ENCODE measurements at places on chromosomes 5 and 9.
A peak's percentile ranks its signal among the peaks of the same experiment; 100 is the strongest.

- no peak for DNase-seq
These were observed 74.5 kb downstream of the PTCD2 start for GRCh38 chr5:72394688-72395087.

DNA sequence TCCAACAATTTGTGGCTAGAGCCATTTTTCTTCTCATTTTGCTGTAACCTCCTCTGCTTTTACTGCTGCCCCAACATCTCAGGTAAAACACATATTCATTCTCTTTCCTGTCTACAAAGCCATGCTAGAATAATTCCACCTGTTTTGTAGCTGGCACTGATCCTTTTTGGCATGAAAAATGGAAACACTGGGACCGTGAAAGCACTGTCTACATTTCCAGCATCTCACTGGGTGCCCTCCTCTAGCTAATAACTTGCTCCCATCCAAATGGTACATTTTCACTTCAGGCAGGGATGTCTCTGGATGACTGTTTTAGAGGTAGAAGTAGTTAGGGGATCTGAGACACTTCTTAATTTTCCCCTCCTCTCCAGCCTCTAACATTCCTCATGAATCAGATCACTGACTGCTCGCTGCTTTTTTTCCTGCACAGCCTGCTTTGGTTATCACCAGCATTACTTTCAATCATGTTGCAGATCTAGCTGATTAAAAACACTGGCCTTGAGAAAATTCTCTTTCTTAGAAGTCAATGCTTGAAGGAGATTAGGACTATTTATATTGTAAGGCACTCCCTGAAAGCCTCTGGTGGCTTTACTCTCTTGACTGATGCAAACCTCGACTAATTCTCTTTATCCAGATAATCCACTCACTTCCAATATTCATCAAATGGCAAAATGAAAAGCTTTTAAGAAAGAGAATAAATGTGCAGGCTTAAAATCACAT, 1312.6 kb upstream of the DMAC1 start:
- DNase-seq: no peak

GRCh38 chr5:156497804-156498208, 170.8 kb downstream of the SGCD start:
- peak; percentile 19 for DNase-seq

DNA sequence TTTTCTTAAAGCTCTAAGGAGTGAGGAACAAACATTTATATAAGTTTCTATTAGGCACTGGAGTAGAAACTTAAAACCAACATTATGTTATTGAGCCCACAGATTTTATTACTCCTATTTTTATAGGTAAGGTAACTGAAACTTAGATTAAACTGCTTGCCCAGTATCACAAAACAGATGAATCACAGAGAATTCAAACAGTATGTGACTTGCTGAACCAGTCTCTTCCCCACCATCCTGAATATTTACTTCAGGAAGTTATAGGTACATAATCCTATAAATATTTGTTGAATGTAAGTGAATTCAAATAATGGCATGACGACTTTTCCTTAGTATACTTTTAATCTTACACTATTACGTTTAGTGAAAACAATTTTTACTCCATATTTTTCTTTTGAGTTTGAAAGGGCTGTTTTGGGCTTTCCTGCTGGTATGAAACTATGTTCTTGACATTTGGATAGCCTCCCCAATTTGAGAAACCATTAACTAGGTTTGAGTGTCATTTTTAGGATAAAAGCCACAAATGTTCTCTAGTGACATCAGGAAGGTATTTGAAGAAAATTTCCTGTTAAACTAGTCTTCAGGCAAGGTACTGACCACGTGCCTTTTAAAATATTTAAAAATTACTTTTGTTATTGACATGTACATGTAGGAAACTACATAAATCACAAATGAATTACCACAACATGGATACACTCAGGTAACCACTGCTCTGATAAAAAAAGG, 39.3 kb downstream of the PRRC1 start:
- no peak for DNase-seq

GRCh38 chr5:80034962-80035821, at the start of gene THBS4:
Gene THBS4, plus strand, starts transcription at chr5:80035348. Its CDS starts 190 bp downstream, at chr5:80035538.
- no peak for DNase-seq

DNA sequence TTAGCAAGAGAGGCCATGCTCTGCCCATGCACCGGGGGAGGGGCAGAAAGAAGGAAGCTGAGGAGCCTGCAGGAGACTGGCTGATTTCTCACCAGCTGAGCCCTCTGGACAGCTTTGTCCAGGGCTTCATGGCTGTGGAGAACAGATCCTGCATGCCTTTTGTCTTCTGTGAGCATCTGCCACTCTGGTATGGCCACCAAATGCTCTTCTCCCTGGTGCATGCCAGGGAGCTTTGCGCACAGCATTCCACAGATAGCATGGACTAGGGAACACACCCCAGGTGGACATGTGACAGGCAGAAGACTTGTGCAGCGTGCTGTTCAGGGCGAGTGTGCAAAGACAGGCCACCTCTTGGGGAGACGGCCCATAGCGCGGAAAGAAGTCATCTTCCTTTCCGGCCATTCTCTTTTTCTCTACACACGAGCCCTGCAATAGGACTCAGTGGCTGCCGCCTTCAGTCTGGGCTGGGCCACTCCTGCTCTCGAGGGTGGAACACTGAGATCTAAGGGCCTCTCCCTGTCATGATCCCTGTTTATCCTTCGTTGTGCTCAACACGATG, 56.7 kb downstream of the GADD45G start:
- DNase-seq: no peak

DNA sequence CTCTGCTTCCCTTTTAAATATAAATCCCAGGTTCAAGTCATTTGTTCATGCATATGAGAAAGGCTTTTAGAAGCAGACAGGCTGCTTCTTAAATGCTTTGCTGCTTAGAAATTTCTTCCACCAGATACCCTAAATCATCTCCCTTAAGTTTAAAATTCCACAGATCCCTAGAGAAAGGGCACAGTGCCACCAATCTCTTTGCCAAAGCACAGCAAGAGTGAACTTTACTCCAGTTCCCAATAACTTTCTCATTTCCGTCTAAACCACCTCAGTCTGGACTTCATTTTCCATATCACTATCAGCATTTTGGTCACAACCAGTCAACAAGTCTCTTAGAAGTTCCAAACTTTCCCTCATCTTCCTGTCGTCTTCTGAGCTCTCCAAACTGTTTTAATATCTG, 679.8 kb upstream of the FTMT start:
- DNase-seq: no peak

DNA sequence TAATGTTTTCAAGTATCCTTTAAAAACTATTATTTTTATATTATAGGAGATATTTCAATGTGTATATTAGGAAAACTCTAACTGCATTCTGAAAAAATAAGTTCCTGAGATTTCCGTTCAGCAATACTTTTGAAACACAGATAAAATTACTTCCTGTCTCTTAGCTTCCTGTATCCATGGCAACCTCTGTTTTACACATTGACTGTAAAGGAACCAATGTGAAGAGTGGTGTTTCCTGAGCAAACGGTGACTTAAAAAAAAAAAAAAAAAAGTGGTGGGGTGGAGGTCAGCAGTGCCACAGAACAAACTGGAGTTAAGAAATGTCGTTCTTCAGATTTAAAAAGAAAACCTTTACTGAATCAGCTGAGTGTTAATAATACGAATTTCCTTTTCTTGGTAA, at the start of gene LRRC70:
Gene LRRC70 (plus strand): TSS at position 280 of the 400 bp plus-strand sequence. CDS start 620 bp downstream, outside the sequence.
- no peak for DNase-seq

- DNase-seq: no peak
These were observed 17.2 kb downstream of the RAB14 start for GRCh38 chr9:121184463-121184862.
